ENCODE measurements at places on chromosomes 11 and 22.

DNA sequence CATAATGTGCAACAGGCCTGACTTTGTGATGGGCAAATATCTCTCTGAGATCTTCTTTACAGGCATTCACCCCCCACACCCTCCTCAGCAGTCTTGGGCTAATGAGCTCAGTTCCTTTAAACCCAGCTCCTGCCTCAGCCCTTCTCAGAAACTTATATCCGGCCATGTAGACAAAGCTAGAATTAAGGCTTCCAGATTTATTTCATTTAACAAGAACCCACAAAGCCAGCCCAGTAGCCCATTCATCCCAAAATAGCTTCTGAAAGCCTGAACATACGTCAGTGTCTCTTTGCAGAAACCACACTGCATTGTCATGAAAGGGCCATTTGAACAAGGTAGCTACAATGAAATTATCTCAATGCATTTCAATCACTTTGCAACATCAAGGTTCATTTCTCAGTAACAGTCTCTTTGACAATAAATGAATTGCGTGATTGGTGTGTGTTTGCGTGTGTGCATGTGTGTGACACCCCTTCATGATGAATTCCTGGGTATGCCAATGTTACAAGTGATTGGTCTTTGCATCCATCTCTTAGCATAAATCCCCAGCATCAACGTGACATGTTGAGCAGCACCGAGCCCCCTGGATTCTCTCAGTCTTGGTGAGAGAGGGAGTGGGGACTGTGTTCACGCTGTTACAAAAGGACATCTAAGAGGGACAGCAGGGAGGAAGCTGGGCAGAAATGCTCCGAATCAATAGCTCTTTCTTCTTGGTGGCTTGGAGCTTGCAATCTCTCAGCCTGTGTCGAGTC lies 299.6 kb downstream of the KIRREL3 start:
- no peak for DNase-seq

- no peak for DNase-seq
Observed at GRCh38 chr11:63552921-63553320, 10.3 kb downstream of the PLAAT2 start.

GRCh38 chr22:30204742-30205111 lies 41.8 kb downstream of the LIF start:
- no peak for DNase-seq

GRCh38 chr22:43971112-43971511 lies 15.9 kb downstream of the SAMM50 start:
- DNase-seq: no peak

GRCh38 chr11:11435635-11436034 lies 82.6 kb upstream of the CSNK2A3 start:
- no peak for DNase-seq

DNA sequence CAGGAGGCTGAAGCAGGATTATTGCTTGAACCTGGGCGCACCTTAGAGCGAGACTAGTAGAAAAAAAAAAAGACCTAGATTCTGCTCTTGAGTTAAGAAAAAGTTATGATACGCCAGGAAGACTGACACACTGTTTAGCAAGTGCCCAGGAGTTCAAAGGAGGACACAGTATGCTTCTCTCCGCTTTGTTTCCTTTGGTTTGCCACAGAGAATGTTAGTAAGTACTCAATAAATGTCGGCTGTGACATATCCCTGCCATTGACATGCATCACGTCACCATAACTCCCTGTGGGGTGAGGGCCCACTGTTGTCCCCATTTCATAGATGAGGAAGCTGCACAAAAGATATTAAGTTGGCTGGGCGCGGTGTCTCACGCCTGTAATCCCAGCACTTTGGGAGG lies 7.1 kb downstream of the SPTBN2 start:
- DNase-seq: no peak

GRCh38 chr11:3022300-3022967 lies 30.3 kb upstream of the NAP1L4 start:
- peak; percentile 38 for DNase-seq

DNA sequence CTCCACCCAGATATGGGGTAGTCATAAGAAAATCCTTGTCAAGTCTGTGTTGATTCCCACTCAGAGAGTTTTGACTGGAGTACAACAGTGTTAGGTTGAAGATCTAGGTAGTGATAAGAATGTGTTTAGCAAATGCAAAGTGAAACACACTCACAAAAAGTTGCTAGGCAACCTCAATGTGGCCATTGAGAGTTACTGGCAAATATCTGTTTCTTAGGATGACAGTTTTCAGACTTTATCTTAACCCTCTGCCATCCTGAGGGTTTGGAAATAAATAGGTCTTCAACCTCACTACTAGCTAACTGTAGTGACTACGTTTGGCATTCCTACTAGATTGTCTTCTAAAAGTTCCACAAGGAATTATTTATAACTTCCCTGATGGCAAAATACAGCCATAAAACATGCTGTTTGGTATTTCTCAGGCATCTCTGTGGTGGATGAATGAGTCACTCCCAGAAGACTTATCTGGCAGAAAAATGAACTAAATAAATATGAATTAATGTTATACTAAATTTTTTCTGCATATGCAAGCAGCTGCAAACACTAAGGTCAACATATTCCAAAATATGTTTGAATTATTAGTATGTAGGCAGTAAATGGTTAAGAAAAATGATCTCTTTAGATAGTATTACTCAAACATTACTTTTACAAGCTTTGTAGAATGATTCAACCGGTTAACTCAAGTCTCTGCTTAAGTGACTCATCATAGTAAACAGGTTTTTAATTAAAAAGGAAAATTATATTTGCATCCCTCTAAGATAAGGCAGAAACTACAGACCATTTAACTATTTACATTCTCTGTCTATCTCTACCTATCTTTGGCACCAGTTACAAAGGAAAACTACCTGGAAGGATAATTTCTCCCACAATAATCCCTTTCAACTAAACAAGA lies 17.1 kb upstream of the SYTL2 start:
- DNase-seq: peak; percentile 83

GRCh38 chr11:32893343-32894148 lies 935 bp downstream of the QSER1 start:
- DNase-seq: peak; percentile 51

- no peak for DNase-seq
Observed at GRCh38 chr22:30261134-30261533, 5.5 kb downstream of the OSM start.

All from activated CD4-positive, alpha-beta T cell treated with anti-CD3 and anti-CD28 coated beads, Interleukin-10, Interleukin-2, amounts not matched to agents 100 ng/mL and 50 ng/mL, durations not matched to agents 16 hours and 8 hours (primary cell).